ENCODE measurements at places on chromosomes 3 and 15. TPM values are rescaled to one million over a fixed set of nuclear protein-coding genes. Genes with fewer than 3 reads are reported as not detected.

DNA sequence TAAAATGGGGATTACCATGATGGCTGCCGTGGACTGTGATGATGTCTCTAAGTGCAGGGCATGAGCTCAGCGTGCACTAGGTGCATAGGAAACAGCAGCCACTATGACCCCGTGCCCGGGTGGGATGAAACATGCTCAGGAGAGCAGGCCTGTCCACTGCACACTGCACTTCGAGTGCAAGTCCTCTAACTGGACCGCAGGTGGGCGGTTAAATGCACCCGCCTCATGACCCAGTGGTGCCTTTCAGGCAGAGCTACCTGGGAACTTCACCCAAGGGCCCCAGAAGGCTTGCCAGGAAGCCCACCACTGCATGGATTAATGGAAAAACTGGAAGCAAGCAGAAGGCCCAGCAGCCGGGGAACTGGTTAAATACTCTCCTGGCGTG lies 34.0 kb downstream of the PRKCD start:
- H3K4me3 ChIP-seq, result no peak overlapping the region
- H3K4me1 ChIP-seq, result peaks cover 17% of the 10 kb centered on the region
- H3K27me3 ChIP-seq, result no peaks in the 10 kb centered on the region
- DNase-seq, result no peak

DNA sequence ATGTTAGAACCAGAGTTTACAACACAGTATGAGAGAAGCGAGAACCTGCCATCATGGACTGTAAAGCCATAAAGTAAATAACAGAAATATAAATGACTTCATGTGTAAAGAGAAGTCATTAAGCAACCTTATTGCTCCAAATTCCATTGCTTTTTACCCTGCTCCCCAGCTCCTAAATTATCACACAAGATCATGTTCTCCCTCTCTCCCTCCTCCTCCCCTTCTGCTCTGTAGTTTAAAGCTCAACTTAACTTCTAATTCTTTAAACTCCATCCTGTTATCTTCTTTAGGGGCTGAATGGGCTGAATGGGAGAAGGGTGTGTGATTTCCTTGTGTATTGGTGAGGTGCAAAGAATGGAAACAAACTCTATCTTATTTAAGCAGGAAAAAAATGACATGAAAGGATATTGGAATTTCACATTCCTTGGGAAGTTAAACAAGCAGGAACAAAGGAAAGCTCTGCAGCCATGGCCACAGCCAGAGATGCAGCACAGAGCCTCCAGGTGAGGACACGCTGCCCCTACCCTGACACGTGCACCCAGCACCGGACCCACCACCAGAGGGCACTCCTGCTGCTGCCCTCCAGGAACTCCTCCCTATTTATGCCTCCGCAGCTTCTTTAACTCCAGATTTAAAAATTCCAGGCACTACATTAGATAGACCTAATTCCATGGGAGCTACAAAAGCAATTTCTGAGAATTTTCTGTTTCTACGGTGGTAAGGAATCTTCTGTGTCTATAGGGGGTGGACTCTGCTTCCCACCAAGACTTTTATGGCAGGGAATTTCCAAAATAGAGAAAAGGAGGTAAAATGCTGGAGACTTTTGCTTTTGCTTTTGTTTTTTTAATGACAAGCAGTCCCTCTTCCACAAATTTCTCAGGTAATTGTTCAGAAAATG lies 76.9 kb upstream of the ABI3BP start:
- H3K27ac ChIP-seq, result no peak overlapping the region
- H3K4me3 ChIP-seq, result no peak overlapping the region
- peaks cover 7% of the 10 kb centered on the region for H3K4me1 ChIP-seq

DNA sequence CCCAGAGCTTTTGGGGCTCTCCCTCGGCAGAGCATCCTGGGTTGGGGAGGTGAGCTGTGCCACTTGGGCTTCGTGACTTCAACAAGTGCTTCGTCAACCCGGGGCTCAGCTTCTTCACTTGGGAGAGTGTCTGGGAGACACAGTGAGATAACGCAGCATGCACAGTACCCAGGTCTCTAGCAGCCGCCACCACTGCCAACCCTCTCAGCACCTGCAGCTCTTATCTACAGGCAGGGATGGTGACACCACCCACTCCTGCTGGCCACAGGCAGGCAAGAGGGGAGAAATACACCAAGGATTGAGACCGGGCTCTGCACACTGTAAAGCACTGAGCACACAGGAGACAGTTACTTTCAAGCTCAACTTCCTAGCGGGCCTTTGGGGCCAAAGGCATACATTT lies 11.6 kb downstream of the TKT start:
- H3K4me3 ChIP-seq, result no peak overlapping the region
- H3K4me1 ChIP-seq, result peaks cover 15% of the 10 kb centered on the region
- no peaks in the 10 kb centered on the region for H3K36me3 ChIP-seq
- H3K27me3 ChIP-seq, result no peaks in the 10 kb centered on the region

DNA sequence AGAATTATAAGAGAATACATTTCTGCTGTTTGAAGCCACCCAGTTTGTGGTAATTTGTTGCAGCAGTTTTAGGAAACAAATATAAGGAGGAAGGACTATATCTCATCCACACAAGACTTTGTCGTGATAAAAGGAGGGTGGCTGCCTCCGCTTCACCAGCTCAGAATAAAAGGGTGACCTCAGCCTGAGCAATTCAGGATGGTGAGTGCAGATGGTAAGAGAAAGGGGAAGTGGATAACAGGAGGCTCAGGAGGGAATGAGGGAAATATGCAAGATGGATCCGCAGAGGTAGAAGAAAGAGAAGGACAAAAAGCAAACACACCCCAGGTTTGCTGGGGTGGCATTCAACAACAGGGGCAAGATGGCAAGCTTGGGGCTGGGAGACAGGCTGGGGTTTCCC lies 108.1 kb upstream of the TNFAIP8L3 start:
- no peaks in the 10 kb centered on the region for H3K36me3 ChIP-seq
- no peak overlapping the region for H3K27ac ChIP-seq
- no peak overlapping the region for H3K4me3 ChIP-seq

DNA sequence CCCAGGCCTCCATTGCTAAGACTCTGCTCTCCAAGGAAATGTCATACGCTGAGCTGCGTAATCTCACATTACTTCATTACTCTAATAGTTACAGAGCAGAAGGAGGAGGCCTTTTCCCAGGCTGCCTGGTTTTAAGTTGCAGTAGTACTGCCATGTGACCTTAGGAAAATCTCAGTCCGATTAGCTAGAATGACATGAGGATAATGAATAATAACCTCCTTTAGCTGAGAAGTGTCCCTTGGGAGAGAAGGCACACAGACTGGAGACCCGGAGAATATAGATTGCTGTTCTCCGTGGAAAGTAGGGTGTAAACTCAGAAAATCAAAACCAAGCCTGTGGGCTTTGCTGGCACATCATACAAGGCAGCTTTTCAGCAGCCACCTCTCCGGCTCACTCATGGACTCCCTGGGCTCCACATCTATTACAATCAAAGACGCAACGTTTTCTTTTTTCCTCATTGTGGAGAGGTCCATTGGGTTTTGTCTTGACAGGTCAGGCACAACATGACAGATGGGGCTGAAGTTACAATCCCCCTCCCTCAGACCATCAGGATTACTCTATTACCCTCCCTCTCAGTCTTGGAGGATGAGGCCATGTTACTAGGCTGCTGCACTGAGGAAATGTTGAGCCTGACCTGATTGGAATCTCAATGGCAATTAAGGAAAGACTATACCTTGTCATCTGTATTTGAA lies 134.8 kb upstream of the MB21D2 start:
- H3K27me3 ChIP-seq, result no peaks in the 10 kb centered on the region
- H3K4me3 ChIP-seq, result no peak overlapping the region
- no peaks in the 10 kb centered on the region for H3K36me3 ChIP-seq
- no peak for DNase-seq
- H3K4me1 ChIP-seq, result no peaks in the 10 kb centered on the region

The IL17RE gene
- 0.94 TPM for total RNA-seq

The SLC12A1 gene
- not detected for total RNA-seq
